ENCODE measurements at places on chromosomes 7 and 10.

DNA sequence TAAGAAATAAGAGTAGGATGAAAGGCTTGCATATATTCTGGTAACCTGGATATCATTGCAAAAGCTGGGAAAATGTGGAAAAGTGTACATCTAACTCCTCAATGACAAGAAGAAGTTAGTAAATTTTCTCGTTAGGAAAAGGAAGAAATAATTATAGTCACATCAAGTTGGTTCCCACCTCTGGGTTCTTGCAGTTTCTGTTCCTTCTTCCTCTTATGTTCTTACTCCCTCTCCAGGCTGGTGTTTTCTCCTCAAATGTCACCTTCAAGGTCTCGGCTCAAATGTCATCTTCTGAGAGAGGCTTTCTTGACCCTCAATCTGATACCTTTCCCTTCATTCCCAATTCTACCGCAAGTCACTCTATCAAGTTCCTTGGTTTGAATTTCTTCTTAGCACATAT lies 64.4 kb downstream of the ENTPD1 start:
- DNase-seq, result no peak

DNA sequence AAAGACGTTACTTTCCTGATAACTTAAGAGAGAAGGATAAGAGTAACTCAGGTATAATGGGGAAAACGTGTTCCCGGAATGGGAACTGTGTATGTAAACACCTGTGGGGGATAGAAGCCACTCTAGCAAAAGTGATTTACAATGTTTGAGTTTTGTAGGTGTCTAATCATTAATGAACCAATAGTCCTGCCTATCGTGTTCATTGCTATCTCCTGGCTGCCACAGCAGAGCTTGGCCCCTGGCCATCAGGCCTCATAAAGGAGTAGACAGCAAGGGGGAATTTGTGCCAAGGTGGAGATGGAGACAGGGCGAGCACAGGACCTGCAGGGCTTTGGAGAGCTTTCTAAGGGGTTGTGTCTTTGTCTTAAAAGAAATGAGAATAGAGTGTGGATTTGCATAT lies 102.1 kb downstream of the GAD2 start:
- DNase-seq, result no peak

GRCh38 chr7:64277630-64278029 lies 36.1 kb upstream of the ZNF736 start:
- DNase-seq, result no peak

GRCh38 chr10:30057421-30057841 lies 2.0 kb downstream of the JCAD start:
- DNase-seq, result no peak

GRCh38 chr7:8761731-8762130 lies 328.3 kb downstream of the NXPH1 start:
- DNase-seq, result no peak

GRCh38 chr10:70540089-70540788 lies 61.7 kb downstream of the PALD1 start:
- DNase-seq, result no peak

DNA sequence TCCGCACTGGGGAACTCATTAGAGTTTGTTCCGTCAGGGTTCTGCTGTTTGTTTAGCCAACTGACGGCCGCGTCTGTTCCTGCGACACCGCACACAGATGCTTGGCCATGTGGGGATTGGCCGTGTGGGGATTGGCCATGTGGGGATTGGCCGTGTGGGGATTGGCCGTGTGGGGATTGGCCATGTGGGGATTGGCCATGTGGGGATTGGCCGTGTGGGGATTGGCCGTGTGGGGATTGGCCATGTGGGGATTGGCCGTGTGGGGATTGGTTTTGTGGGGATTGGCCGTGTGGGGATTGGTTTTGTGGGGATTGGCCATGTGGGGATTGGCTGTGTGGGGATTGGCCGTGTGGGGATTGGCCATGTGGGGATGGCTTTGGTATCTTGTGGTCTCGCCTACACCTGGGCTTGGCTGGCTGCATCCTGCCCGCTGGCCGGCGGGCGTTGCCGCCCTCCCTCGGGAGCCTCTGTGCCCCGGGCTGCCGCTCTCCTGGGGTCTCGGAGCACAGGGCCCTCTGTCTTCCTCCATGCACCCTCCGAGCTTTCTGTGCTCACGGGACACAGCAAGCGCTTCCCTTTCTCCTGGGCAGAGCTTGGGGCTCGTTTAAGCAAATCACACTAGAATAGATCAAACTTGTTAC lies 62.5 kb downstream of the NKX6-2 start:
- no peak for DNase-seq

- no peak for DNase-seq
Observed at GRCh38 chr7:45691155-45691656, 117.0 kb downstream of the ADCY1 start.

DNA sequence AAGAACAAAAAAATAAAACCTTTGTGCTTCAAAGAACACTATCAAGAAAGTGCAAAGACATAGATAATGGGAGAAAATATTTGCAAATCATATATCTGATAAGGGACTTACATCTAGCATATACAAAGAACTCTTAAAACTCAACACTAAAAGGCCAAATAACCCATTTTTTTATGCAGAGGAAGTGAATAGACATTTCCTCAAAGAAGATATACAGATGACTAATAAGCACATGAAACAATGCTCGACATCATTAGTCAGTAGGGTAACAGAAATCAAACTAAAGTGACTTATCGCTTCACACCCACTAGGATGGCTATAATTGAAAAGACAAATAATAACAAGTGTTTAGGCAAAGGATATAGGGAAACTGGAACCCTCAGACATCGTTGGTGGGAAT lies 78.0 kb downstream of the MALSU1 start:
- no peak for DNase-seq

GRCh38 chr7:14776266-14776665 lies 126.3 kb downstream of the DGKB start:
- DNase-seq, result no peak

DNA sequence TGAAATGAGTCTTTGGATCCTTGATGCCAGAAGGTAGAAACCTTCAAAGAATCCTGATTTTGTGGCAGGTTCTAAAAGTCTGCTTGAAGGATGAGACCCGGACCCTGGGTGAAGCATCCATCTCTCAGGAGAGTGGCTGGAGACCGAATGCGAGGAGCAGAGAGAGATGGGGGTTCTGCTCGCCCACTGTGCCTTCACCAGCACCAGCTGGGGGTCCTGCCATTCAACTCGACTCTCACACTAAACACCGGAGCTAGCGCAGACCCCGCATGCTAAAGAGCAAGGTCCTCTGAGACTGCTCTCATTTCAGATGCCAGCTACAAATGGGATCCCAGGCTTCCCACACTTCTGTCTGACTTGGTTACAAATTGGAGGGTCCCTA lies 218.4 kb downstream of the GLRX3 start:
- DNase-seq, result no peak

- no peak for DNase-seq
Observed at GRCh38 chr7:77442636-77443035, 26.5 kb upstream of the GSAP start.

Data from retina (tissue), 1 donor.